Stimulated activated CD4-positive, alpha-beta T cell treated with anti-CD3 and anti-CD28 coated beads, TNF-alpha, amount 100 ng/mL, for 48 hours (primary cell): ENCODE measurements at places on chromosomes 11 and 22.

- no peak for DNase-seq
Measured at GRCh38 chr11:92838759-92839310, 130.6 kb upstream of the MTNR1B start.

GRCh38 chr11:78791964-78792363 is 217.3 kb upstream of the NARS2 start:
- DNase-seq, result no peak

- no peak for DNase-seq
Measured at GRCh38 chr11:10752061-10752460, 1.0 kb downstream of the CTR9 start.

DNA sequence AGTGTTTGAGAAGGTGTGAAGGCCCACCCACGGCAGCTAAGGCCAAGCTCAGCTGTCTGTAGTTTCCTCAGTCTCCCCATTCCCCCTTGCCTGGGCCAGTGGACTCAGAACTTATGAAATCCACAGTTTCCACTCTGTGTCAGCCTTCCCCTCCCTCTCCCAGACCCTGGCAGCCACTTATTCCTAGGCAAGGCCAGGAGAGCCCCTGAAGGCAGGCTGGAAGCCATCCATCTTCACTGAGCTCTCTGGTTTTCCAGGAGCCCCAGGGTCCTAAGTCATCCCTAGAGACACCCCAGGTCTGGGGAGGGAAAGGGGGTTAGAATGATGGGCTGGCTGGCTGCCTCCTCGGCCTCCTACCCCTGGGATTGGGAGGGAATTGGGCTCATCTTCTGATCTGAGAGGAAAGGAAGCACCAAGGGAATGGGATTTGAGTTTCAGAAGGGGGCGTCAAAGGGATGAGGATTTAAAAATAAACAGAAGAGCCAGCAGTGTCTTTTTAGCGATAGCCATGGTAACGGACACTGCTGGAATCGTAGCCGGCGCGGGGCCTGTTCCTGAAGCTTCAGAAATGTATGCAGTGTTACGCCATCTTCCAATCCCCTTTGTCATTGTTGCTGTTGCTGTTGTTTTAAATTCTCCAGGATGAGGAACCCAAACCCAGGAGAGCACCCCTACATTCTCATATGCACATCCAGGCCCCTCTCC is 561.1 kb upstream of the CADM1 start:
- DNase-seq, result no peak

DNA sequence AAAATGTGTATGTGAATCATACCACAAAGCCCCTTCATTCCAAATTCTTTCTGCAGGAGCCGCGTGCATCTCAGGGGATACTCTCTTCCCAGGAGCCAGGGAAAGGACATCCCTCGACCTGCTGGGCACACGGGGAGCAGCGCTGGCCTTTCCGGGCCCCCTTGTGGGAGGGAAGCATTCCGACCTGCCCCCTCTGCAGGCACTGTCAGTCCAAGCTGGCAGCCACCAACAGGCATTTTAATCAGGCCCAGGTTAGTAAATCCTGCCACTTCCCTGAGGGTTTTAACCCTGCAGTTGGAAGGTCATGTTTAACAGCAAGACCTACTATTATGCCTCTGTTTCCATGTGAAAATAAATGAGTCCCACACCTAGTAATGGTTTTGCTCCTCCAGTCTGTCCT is 391.5 kb downstream of the SHANK2 start:
- DNase-seq, result no peak

DNA sequence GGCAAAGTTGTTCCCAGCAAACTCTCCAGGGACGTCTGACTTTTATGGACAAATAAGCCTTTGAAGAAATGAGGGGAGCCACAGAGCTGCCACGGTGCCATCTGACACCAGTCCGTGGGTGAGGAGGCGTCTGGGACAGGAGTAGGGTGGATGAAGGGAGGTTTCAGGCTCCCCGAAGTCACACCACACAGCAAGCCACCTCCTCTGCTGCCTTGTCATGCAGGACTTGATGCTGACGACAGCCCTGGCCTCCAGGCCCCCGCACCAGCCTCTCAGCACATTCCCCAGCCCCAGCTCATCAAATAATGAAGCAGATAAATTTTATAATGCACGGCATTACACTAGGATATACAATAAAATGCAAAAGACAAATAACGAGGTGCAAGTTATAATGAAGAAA is 156.5 kb downstream of the CEP164 start:
- no peak for DNase-seq

- DNase-seq, result no peak
Measured at GRCh38 chr11:9247863-9248262, 17.3 kb downstream of the DENND5A start.

DNA sequence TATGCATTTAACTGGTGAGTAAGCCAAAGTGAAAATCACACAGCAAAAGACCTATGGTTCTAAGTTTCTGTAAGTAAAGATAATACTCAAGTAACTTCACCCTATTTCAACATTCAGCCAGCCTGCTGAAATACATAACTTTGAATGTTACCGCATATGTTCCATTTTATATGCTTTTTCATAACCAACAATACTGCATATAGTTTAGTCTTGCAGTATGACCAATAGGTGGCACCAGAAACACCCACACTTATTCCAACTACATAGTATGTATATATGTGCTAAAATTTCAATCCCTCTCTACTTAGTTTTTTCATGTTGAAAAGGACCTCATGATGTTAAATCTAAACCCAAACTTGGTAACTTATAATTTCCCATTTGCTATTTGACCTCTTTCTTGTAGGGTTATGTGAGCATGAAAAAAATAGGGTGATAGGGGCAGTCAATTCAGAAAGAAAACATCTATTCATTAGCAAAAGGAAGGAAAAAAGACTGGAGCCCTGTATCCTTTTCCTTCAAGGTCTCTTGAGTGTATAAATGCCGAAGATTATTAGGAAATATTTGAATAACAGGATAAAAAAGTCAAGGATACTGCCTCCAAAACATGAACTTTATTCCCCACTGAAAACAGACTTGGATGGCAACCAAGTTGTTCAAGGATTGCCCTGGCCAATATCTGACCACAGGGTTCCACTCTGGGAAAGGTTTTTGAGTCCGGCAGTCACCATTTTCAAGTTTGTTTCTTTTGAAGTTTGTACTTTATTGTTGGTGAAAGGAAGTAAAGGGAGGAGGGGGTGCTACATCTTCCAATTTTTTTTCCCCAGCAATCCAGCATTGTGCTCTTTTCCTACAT is 23.8 kb upstream of the FZD4 start:
- DNase-seq, result no peak

DNA sequence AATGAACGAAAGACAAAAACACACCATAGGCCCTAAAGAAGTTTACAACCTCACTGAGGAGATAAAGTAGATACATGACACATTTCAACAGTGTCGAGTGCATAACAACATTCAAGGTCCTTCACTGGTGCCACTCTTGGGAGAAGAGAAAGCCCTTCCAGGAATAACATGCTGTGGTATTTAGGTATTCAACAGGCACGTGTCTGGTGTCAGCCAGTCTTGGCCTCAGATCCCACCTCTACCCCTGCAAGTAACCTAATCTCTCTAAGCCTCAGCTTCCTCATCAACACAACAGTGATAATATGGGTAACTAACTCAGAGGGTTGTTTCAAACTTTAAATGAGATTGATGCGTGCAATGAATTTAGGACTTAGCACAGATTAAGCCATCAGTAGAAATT is 235.0 kb upstream of the ZC3H12C start:
- no peak for DNase-seq

DNA sequence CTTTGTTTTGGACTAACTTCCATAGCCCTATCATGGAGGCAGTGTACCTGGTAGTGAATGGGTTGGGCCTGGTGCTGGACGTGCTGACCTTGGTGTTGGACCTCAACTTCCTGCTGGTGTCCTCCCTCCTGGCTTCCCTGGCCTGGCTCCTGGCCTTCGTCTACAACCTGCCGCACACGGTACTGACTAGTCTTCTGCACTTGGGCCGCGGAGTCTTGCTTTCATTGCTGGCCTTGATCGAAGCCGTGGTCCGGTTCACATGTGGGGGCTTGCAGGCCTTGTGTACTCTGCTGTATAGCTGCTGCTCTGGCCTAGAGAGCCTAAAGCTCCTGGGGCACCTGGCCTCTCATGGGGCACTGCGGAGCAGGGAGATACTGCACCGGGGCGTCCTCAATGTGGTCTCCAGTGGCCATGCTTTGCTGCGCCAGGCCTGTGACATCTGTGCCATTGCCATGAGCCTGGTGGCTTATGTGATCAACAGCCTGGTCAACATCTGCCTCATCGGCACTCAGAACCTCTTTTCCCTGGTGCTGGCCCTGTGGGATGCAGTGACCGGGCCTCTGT is 846 bp downstream of the RNF26 start:
- DNase-seq, result no peak

DNA sequence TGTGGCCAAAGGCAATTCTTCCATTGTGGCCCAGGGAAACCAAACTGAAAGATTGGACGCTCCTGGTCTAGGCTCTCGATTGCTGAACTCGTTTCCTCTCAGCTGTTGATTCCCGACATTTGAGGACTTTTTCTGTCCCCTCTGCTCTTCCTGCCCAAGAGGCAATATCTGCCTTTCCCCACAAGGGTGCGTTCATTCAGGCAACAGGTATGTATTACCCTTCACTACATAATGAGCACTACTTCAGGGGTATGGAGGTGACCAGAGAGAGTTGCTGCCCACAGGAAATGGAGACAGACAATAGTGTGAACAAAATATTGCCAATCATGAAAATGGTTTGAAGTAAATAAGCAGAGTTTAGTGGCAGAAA is 8.2 kb downstream of the PTH start:
- no peak for DNase-seq

DNA sequence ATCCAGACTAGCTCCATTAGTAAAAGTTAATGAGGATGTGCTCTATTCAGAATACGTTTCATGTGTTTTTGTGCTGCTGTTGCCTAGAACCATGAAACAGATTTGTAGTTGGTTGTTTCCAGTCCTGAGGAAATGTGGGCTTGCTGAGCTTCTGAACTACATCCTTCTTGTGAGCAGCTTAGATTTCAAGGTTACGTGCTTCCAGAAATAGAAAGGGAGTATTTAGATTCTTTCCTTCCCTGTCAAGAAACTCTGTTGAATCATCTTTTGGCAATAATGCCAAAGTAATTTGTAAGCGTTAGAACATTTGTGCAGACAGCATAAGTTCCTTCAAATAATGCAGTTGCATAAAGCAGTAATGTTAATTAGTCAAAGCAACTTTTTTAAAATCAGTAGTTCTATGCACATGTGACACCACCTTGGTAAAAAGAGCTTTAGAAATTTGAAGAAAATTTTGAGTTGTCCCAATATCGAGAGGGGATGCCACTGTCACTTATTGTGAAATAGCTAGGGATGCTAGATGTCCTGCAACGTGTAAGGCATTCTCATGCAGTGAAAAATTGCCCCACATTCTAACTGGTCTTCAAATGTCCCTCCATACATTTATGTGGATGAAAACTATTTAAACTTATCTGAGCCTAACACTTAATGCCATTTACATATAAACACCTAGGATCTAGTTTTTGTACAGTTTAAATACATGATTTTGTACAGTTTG is 169.6 kb downstream of the ETS1 start:
- DNase-seq, result no peak

DNA sequence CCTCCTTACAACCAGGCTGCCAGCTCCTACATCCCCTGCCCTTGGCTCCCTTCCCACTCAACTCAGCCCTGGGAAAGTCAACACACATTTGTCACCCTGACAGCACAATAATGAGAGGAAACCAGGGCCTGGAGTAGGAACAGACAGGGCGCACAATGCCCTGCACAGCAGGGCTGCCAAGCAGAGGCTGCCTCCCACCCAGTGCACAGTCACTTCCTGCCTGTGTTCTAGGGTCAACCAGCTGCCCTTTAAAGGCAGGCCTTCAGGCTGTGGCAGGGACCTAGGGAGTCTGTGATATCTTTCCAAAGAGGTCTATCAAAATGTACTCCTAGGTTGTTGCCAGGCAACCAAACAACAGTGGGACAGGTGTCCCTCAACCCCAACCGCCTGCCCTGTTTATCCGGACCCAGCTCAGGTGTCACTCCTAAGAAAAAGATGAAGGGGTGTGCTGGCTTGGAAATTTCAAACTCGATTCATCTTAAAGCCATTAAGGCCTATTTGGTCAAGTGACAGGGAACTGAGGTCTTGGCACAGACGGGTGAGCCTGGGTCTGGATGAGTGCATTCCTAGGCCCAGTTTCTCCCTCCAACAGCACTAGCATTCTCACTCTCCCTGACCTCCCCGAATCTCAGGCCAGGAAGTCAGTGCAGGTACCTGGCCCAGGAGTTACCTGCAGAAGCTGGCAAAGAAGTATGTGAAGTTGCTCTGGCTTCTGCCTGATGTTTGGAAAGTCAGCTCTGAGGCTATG is 110.3 kb upstream of the PITPNB start:
- no peak for DNase-seq

- DNase-seq, result no peak
Measured at GRCh38 chr11:102580185-102580951, 44.8 kb downstream of the MMP20 start.

GRCh38 chr22:36954251-36955014 is 41.0 kb downstream of the CSF2RB start:
- no peak for DNase-seq

DNA sequence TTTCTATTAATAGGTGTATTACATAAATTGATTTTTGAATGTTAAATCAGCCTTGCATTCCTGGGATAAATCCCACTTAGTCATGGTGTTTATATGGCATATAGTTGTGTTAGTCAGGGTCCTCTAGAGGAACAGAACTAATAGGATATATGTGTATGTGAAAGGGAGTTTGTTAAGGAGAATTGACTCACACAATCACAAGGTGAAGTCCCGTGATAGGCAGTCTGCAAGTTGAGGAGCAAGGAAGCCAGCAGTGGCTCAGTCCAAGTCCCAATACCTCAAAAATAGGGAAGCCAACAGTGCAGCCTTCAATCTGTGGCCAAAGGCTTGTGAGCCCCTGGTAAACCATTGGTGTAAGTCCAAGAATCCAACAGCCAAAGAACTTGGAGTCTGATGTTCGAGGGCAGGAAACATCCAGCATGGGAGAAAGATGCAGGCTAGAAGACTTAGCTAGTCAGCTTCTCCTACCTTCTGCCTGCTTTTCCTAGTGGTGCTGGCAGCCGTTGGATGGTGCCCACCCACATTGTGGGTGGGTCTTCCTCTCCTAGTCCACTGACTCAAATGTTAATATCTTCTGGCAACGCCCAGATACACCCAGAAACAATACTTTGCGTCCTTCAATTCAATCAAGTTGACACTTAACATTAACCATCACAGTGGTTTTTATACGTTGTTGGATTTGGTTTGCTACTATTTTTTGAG is 12.9 kb downstream of the SFI1 start:
- DNase-seq, result no peak

DNA sequence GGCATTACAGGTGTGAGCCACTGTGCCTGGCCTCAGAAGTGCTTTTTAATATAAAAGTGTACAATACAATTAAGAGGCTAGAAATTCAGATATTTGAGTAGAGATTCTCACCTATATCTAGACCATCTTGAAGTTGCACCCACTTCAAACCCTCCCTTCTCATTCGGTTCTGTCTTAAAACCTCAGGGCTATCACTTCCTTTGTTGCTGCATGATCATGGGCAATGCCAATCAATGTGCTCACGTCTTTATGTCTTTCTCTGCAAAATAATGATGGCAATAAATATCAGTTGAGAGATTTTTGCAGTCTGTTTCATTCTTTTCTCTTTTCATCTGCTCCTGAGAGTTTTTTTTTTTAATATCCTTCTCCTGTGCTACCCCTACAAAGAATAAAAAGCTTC is 9.3 kb upstream of the NUP160 start:
- DNase-seq, result no peak
